Nucleus accumbens (tissue), 56 donors: ENCODE measurements at places on chromosomes 4 and X.
A peak's percentile ranks its signal among the peaks of the same experiment; 100 is the strongest.

GRCh38 chrX:47743504-47743903 is 84.5 kb upstream of the UXT start:
- DNase-seq: no peak

DNA sequence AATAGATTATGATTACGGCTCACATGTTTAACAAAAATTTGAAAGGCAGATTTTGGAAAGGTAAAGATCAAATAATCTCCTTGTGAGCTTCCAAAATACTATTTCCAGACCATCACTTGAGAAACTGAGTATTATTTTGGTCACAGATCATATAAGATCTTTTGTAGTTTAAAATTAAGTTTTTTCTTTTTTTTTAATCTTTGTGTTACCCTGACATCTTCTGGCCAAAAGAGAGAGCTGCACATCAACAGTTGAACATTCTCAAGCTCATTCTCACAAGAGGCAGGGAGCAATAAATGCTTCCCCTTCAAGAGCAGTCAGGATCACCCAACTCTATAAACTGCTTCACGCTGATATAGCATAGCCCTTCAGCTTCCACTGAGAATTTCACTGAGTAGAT is 15.9 kb downstream of the TMEM192 start:
- no peak for DNase-seq

- DNase-seq: no peak
Measured at GRCh38 chrX:10076765-10077164, 80.0 kb upstream of the CLCN4 start.

GRCh38 chrX:73876911-73877310 is 313.9 kb downstream of the CHIC1 start:
- DNase-seq: no peak

GRCh38 chr4:40585201-40585799 is 44.4 kb downstream of the RBM47 start:
- DNase-seq: no peak

DNA sequence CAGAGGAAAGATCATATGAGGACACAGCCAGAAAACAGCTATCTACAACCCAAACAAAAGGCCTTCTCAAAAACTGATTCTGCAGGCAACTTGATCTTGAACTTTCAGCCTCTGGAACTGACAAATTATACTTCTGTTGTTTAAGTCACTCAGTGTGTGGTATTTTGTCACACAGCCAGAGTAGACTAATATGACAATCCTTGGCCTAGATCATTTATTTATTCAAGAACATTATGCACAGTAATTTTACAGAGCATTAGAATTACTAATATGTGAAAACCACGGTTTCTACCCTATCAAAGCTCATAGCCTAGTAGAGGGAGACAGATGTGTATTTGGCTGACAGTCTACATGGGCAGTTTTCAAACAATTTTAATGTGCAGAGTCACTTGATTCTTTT is 167.8 kb upstream of the PCDH18 start:
- no peak for DNase-seq

- DNase-seq: no peak
Measured at GRCh38 chr4:159220353-159220752, 117.5 kb downstream of the RAPGEF2 start.

- no peak for DNase-seq
Measured at GRCh38 chr4:140426610-140427105, 790 bp downstream of the CLGN start.

GRCh38 chr4:144302704-144303536 is 162.4 kb upstream of the GYPA start:
- no peak for DNase-seq

- no peak for DNase-seq
Measured at GRCh38 chrX:20378233-20378920, 111.7 kb upstream of the RPS6KA3 start.

DNA sequence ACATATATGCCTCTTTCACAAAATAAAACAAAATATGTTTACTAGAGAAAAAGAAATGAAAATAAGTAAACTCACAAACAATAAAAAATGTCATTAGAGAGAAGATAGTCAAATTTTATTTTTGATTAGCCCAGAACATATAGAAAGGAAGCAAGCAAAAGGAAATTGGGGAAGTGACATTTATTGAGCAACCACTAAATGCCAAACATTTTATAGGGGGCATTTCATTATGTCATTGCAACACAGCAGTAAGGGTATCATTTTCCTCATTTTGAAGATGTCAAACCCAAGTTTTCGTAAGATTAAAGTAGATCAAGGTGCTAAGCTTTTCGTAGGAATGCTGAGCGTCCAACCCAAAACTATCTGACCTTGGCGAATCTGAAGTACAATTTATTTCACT is 1331.5 kb upstream of the PABPC4L start:
- DNase-seq: no peak

- DNase-seq: no peak
Measured at GRCh38 chrX:118577041-118577440, 81.4 kb downstream of the DOCK11 start.

GRCh38 chr4:154014407-154015321 is 225.8 kb upstream of the SFRP2 start:
- DNase-seq: no peak

DNA sequence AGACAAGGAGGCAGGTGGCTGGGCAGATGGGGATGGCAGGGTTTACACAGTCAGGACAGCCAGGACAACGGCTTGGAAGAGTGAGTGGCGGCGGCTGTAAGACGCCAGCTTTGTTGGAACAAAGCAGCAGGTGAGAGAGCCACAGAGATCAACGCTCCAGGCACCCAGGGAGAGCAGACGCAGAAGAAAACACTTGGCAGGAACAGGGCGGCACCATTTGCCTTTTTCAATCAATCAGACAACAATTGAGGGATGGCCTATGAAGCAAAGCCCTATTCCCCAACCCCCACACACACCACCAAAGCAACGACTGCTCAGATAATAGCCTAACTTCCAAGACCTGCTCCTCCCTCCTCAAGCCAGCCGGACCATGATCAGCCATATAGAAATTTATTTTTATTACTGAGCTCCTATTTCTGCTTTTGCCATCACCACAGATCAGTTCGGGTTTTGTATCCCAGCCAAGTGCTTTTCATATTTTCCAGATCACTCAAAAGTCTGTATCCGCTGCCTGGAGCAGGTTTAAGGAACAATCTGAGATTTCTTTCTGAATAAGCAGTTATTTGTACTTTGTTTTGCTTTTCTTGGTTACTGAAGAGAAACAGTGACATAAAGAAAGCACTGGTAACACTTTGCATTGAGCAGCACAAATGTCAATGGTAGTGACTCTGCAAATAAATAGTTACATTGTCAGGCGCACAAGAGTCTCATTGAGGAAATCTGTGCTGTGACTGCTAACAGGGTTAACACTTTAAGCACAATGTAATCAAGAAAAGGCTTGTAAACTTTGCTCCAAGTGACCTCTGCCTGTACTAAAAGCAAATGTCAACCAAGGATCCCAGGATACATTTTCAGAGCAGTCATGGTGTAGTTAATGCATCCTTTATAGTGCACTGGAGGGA is 81.8 kb upstream of the RBPJ start:
- DNase-seq: peak; percentile 26

GRCh38 chr4:169458575-169458974 is 153.8 kb downstream of the NEK1 start:
- no peak for DNase-seq

- no peak for DNase-seq
Measured at GRCh38 chrX:34437586-34437985, 219.5 kb downstream of the TMEM47 start.

DNA sequence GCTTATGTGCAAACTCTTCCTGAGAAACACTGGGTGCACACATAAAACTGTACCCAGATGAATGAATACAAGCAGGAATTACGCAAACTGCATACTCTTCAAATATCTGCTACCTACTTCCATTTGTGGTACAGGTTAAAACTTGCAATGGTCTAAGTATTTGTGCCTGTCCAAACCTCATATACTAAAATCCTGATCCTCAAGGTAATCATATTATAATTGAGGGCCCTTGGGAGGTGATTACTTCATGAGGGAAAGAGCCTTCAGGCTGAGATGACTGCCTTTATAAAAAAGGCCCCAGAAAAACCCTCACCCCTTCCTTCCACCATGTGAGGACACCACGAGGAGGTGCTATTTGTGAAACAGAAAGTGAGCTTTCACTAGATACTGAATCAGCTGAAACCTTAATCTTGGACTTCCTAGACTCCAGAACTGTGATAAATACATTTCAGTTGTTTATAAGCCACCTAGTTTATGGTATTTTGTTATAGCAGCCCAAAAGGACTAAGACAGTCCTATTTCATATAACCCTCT is 1977.2 kb downstream of the PCDH7 start:
- DNase-seq: no peak

DNA sequence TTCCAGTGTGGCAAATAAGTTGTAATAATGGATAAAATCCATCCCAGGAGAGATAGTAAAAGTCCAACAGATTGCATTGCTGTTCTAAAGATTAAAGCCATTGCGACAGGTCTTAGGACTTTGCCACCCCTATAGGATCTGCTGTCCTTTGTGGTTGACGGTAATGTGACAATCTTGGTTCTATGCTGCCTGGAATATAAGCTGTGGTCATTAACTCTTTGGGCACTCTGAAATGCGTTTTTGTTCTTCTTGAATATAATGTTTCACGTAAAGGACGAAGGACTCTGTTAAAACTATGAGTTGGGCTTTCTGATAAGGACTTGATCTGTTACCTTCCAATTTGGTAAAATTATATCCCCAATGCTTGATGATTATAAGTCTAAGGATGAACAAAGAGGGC is at the start of gene CLDN24:
TSS of gene CLDN24 (minus strand) at position 101 of the 400 bp plus-strand sequence. CDS start at position 101, 0 bp downstream.
- no peak for DNase-seq

DNA sequence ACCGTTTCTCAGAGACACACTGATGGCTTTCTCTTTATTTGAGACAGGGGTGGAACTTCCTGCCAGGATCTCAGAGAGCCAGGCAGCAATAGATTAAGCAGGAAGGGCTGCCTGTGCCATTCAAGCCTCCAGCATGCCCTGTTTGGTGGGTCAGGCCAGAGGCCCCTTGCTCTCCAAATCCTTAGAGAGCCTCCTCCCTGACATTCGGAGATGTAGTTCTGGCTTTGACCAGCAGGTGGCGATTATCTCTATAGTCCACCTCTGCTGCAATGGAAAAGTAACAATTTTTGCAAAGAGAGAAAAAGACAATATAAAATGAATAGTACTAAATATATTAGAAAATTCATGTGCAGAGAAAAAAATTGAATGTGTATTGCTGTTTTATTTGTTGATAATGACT is 93.9 kb downstream of the NXF2B start:
- DNase-seq: no peak

DNA sequence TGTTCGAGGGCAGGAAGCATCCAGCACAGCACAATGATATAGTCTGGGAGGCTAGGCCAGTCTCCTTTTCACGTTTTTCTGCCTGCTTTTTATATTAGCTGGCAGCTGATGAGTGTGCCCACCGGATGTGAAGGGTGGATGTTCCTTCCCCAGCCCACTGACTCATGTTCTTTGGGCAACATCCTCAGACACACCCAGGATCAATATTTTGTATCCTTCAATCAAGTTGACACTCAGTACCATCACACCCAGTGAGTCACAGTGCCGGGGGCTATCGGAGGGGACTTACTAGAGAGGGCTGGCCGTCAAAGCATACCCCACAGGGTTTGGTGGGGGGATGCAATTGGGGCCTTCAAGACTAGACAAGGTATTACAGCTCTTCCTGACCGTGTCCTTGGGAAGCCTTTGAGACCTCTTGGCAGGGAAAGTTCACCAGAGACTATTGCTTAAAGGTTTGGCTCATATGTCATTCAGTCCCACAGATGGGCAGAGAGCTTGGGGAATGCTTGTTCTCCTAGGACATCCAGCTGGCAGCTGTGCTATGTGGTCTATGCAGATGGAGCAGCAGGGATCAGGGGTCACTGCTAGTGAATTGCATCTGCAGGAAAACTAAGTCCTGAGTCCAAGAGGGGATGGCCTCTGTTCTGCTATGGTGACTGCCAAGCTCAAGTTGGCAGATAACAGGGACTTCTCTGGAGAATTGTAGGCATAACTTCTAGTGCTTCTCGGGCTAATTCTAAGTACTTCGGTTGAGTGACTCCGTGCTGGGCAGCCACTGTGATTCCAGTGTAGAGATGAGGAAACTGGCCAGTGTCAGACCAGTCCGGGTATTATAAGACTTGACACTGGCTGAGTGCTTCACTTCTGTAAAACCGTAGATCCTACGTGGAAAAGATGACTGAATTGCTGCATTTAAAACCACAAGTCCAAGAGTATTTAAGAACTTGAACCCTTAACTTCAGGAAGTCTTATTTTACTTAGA is 12.9 kb upstream of the WDR1 start:
- DNase-seq: no peak

DNA sequence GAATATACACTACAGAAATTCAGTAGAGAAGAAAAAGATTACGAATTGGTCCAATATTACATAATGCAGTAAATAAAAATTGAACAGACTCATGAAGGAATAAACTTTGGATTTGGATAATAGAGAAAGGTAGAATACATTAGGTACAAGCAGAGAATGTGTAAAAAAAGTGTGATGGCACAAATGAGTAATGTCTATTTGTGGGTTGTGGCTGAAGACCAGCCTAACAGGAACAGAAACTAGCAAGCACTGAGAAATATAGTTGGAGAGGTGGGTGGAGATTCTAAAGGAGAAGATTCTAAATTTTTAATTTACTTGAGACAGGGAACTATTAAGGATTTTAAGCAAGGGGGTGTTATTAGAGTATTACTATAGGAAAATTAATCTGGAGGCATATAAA is 15.2 kb upstream of the CLOCK start:
- DNase-seq: no peak

DNA sequence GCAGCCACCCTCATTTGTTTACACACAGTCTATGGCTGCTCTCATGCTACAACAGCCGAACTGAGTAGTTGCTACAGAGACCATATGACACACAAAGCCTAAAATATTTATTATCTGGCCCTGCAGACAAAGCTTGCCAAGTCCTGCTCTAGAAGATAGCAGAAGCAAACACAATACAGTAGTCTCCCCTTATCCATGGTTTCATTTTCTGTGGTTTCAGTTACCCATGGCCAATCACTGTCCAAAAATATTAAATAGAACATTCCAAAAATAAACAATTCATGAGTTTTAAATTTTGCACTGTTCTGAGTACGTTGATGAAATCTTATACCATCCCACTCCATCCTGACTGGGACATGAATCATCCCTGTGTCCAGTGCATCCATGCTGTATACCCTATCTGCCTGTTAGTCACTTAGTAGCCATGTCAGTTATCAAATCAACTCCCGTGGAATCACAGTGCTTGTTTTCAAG is 40.2 kb upstream of the ZNF81 start:
- no peak for DNase-seq

- no peak for DNase-seq
Measured at GRCh38 chr4:76504613-76505465, 69.8 kb downstream of the SHROOM3 start.

DNA sequence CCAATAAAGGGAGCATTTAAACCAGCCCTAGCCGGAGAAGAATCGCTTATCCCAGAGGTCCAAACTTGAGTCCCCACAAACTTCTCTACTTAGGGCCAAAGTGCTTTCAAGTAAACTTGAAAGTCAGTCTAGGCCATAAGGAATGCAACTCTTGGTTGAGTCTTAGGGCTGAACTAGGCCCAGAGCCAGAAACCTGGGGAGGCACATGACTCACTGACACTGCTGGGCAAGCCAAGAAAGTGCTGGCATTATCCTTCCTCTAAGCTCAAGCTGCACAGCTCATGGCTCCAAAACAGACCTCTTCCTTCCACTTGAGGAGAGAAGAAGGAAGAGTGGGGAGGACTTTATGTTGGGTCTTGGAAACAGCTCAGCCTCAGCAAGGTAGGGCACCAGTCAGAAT is 1257.3 kb upstream of the DIAPH2 start:
- DNase-seq: no peak
